ENCODE measurements at places on chromosomes 4 and X.

DNA sequence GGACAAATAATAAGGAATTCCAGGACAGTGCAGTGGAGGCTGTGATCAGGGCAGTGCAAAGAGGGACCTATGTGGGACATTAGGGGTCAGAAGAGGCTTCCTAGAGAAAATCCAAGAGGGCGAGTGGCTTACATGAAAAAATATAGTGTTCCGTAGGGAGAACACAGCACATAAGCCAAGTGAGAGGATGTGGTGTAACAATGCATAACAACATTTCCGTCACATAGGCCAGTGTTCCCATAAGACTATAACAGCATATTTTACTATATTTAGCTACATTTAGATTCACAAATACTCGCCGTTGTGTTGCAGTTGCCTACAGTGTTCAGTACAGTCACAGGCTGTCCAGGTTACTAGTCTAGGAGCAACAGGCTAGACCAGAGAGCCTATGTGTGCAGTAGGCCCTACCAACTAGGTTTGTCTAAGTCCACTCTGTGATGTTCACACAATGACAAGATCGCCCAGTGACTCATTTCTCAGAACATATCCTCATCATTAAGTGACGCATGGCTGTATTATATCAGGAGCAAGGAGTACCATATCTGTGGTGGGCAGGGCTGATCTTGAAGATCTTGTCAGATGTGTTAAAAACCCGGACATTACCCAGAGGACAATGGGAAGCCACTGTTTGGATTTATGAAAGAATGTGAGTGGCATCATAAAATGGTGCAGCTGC, 74.0 kb upstream of the TBL1X start:
- no peak for DNase-seq

DNA sequence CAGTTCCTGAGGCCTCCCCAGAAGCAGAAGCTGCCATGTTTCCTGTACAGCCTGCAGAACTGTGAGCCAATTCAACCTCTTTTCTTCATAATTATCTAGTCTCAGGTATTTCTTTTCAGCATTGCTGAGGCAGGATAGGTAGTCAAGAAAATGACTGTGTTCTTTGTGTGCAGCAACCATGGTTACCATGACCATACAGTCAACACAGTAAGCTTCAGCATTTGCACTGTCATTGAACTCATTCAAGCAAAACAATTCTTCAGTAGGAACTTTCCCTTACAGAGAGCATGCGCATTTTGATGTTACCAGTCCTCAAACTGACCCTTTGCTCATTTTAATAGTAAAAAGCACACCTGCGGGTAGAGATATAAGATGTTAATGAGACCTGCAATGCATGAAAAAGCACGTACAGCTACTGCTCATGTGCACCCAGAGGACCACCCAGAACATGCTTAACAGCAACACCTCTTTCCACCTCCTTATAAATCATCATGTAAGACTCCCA, 180.8 kb downstream of the PRKX start:
- DNase-seq: no peak

- DNase-seq: no peak
Observed at GRCh38 chr4:36256398-36256891, 12.1 kb upstream of the ARAP2 start.

DNA sequence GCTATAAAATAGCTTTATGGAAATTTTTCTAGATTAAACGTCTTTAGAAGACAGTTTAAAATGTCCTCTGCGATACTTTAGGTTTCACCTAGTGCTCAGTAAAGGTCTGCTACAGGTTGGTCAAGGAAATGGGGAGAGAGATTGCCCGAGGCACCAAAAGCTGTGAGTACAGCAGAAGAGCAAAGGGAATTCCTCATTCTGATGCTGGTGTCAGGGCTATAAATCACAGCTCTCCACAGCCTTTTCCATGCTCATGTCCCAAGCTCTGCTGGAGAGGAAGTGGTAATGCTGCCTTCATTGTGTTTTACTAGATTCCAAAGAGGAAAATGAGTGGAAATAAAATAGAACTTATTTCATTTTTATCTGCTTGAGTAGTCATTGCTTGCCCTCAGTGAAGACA, 2060.4 kb downstream of the ARAP2 start:
- DNase-seq: no peak

DNA sequence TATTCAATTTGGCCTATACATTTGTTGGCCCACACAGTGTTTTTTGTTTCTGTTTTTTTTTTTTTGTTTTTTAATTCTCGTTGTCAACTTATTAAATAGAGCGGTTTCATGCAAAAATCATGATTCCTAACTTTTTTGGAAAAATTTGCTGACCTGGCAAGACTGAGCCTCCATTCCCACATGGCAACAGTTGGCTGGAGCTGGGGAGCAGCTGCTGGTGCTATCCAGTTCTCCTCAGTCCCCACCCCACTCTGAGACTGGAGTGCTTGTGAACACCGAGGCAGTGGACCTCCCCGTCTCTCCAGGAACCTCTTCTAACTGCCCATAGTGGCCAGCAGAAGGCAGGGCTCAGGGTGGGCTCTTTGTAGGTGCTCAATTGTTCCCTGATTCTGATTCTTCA, 95.7 kb upstream of the OTUD4 start:
- DNase-seq: no peak
